AG09309 (cell line): ENCODE measurements at places on chromosomes 6 and 20.

- no peak for DNase-seq
These were observed 634 bp upstream of the BTBD9 start for GRCh38 chr6:38640216-38640909.

GRCh38 chr20:38840894-38841470, 35.5 kb downstream of the PPP1R16B start:
- DNase-seq = no peak

DNA sequence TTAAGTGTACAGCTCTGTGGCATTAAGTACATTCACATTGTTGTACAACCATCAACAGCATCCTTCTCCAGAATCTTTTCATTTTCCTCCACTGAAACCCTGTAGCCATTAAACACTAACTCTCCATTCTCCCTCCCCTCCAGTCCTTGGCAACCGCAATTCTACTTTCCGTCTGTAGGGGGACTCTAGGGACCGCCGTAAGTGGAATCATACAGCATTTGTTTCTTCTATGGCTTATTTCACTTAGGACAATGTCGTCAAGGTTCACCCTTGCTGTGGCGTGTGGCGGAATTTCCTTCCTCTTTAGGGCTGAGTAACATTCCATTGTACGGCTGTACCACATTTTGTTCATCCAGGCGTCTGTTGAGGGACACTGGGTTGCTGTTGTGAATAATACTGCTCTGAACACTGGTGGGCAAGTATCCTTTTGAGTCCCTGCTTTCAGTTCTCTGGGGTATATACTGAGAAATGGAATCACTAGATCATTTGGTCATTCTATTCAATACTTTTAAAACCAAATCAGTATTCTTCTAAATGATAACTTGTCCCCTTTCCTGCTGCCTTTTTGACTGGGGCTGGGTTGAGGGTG, 50.7 kb downstream of the PPP1R3G start:
- DNase-seq = no peak

DNA sequence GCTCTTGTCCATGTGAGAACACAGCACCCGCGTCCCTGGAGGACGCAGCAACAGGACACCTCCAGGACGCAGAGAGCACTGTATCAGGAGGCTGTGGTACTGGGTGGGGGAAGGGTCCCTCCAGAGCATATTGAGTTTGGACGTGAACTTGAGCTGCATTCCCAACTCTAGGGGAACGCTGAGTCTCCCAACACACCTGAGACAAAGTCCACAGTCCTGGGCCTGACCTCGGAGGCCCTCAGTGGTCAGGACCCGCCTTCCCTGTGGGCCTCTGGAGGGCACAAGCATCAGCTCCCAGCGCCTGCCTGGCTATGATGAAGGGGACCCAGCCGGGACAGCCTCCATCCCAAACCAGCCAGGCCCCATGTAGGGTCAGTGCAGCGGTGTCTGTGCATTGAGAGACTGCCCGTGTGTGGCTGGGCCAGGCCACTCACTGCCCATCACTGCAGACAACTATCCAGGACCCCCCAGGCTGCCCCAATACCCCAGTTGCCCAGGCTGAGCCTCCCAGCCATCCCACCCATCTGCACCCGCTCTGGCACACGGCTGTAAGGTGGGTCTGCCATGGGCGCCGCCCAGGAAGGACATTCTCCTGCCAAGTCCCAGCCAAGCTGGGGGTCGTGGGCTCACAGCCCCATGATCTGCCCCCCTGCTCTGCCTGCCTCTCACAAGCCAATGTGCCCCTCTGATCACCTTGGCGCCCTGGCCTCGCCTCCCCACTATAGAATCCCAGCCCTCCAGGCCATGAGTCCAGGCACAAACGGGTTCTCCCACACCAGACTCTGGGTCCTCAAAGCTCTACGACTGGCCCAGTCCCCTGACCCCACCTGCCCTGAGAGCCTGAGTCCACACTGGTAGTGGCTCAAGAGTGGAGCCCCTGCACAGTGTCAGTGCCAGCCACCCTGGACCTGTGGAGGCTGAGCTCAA, 115.7 kb downstream of the TAF4 start:
- no peak for DNase-seq

DNA sequence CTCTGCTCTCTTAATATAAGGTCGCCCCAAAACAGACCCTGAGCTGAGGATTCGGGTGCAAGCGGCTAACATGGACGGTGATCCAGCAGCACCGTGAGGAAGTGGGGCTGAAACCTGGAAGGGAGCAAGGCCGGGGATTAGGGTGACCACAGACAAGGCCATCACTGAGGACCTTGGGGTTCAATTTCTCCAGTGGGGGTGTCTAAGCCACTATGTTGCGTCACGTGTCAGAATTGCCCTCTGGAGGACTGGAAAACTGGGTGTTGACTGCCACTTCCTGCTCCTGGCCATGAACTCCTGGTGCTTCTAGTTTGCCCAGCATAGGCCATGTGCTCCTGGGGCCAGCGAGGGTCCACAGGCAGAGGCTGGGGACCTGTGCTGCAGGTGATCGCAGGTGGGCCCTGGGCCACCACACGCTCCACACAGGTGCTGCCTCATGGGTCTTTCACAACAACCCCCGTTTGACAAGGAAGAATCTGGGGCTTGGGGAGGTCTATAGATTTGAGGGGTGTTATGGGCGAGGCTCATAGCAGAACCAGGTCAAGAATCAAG, 101.9 kb downstream of the CDH26 start:
- no peak for DNase-seq

GRCh38 chr20:48463916-48464315, 363.9 kb downstream of the PREX1 start:
- DNase-seq = peak; percentile 20

DNA sequence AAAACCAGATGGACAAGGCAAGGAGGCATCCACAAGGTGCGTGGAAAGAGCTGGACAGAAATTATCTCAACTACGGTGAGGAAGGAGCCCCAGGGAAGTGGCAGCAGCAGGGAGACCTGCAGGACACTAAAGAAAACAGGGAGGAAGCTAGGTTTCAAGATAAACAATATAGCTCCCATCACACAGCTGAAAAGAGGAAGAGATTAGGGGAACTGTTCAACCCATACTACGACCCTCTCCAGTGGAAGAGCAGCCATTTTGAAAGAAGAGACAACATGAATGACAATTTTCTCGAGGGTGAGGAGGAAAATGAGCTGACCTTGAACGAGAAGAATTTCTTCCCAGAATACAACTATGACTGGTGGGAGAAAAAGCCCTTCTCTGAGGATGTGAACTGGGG, 26.8 kb downstream of the TRMT6 start:
- DNase-seq = no peak
